ENCODE measurements at places on chromosomes 5 and 9.

- no peak for DNase-seq
These were observed 730.0 kb downstream of the MAT2B start for GRCh38 chr5:164235300-164235891.

DNA sequence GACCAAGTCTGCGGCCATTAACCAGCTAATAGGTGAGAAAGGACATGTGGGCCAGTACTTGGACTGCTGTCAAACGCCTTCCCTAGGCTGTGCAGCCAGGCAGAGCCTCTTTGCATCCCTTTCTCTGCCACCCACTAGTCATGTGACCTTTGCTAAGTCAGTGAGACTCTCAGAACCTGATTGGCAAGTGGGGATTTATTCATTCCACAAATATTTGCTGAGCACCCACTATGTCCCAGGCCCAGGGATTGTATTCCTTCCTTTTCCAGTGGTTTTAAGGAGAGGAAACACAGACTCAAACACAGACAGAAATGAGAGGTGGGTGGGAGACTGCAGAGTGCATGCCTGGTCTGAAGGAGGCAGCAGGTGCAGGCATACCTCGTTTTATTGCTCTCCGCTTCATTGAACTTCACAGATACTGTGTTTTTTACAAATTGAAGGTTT is 71.6 kb upstream of the GALNT10 start:
- DNase-seq, result no peak

DNA sequence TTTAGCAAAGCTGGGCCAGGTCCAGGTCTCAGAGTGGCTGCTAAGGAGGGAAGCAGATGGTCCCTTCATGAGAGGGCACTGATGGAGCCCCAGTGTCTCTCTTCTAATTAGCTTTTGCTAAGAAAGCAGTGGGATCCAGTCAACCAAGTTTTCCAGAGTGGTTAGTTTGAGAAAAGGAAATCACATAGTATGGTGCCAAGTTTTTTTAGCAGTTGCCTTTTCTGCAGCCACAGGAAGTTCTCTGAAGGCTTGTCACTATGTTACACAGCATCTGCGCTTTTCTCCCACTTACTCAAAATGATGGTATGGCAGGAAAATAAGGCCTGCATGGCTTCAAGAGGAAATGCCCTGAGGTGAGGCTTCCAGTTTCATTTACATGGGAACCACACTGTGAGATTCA is 331.5 kb upstream of the ZNF462 start:
- DNase-seq, result no peak

- no peak for DNase-seq
These were observed 9.0 kb upstream of the LCN1 start for GRCh38 chr9:135512241-135512603.

GRCh38 chr9:111955048-111955447 is 58.4 kb downstream of the UGCG start:
- DNase-seq, result no peak

- no peak for DNase-seq
These were observed 17.9 kb downstream of the CCDC171 start for GRCh38 chr9:15570769-15571168.

- no peak for DNase-seq
These were observed 58.1 kb upstream of the ZNF354A start for GRCh38 chr5:178788381-178789085.

GRCh38 chr5:123089914-123090660 is 1.0 kb downstream of the PRDM6 start:
- DNase-seq, result no peak

DNA sequence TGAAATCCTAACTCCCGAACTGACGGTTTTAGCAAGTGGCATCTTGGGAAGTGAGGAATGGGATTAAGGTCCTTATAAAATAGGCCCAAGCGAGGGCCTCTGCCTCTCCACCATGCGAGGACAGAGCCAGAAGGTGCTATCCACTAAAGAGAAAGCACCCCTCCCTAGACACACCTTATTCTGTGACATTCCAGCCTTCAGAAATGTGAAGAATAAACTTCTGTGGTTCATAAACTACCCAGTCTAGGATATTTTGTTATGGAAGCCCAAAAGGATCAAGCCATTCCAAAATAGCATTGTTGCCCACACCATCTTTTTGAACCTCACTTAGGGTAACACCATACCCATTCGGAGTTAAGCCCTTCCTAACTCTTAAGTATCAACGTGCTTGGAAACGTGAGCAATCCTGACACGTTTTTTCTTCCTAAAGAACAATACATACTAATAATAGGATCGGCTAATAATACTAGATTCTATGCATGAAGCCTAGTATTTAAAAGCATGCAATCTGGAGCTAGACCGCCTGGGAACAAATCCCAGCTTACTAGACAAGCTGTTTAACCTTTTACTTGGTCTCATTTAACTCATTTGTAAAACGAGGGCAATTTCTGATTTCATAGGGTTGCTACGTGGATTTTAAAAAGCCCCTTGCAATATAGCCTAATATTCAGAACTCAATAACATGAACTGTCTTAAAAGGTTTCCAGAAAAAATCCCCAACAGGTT is 1.1 kb upstream of the SMC2 start:
- no peak for DNase-seq

DNA sequence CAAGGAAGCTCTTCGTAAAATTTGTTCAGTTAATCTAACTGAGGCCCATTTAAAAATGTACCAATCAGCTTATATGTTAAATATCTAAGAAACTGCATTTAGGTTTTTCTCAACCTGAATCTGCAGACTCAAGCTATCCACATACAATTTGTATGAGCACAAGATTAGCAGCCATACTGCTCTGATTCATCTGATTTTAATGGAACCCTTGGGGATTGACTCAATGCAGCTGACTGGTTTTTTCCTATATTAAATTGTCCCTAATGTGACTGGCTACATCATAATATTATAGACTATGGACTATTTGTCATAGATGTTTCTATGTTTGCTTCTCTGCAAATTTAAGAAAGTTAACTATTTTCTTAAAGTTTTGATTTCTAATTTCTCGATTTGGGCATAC is 451.0 kb upstream of the TUSC1 start:
- DNase-seq, result no peak

GRCh38 chr5:51495672-51496071 is 112.4 kb downstream of the ISL1 start:
- no peak for DNase-seq

DNA sequence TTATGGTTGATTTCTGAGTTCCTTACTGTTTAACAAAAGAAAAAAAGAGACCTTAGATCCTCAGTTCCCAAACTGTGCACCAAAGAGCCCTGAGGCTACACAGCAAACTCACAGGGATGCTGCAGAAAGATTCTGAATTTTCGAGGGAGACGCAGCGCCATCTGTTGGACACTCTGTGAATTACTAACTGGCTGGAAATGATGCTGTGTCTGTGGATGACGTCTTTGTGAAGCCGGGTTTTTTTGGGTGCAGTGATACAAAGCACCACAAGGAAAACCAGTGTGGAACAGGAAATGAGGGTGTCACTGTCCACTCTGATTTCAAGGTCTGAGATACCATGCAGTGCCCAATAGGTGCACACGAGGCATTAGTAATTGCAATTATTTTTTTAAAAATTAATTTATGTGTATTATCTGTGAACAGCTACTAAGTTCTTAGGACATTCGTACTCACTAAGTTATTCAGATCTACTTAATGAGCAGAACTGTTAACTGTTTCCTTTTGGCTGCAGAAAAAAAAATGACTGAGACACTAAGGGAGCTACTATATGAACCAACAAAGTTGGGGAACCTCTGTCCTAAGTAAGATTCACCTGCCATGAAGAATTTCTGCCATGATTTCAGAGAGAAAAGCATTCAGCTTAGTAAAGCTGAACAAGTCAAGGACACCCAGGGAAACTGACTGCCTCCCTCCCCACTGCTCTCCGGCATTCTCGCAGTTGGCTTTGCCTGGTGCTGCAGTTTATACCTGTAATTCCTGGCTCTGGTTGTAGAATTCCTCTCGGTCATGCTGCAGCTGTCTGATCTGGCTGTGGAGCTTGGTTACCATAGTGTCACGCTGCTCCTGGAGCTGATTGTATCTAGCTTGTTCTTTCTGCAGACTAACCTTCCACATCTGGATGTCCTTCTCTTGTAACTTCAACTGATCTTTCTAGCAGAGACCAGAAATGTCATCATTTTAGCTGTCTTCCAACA is 23.4 kb downstream of the SPACA9 start:
- DNase-seq, result peak; percentile 88

- no peak for DNase-seq
These were observed 39.4 kb downstream of the APBA1 start for GRCh38 chr9:69632768-69633167.

GRCh38 chr5:149452665-149453617 is 73.8 kb upstream of the IL17B start:
- DNase-seq, result no peak

DNA sequence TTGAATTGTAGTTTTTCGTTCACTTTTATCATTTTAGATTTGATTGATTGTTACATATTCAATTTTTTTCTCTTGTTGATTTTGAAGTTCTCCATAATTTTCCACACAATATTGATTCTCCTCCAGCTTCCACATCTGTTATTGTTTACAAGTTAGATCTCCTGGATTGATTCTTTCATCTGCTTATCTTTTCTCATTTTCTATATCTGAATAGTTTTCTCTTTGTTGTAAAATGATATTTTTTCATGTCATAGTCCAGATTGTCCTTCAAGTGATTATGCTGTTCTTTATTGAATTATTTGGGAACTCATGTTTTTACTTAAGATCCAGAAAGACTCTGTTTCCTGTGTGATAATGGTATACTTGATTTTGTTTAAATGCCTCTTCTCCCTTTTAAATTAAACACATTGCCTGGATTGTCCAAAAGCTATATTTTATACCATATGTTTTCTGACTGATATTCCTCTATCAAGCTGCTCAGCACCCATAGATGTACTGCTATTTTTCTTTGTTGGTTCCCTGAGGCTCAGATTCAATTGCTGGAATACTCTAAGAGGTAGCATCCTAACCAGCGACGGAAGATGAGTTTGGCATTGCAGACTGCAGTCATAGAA is 206.6 kb upstream of the PRR16 start:
- DNase-seq, result no peak

GRCh38 chr5:172611913-172612312 is 29.1 kb upstream of the NEURL1B start:
- DNase-seq, result no peak

DNA sequence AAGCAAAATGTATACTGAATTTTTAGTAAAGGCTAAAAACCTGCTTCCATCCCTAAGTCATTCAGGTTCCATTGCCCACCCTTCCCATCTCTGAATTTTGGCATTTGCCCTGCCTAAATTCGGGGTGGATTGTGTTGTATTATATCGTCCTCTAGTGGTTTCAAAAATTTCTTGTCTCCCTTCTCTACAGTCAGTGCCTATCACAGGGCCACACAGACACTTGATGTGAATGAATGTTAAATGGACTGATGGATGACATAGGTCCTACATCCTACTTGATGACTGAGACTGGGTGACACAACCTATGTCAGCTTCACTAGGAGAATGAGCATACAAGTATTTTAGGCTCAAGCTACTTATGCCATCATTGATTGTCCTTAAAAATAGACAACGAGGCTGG is 45.6 kb upstream of the SLC30A5 start:
- DNase-seq, result no peak

DNA sequence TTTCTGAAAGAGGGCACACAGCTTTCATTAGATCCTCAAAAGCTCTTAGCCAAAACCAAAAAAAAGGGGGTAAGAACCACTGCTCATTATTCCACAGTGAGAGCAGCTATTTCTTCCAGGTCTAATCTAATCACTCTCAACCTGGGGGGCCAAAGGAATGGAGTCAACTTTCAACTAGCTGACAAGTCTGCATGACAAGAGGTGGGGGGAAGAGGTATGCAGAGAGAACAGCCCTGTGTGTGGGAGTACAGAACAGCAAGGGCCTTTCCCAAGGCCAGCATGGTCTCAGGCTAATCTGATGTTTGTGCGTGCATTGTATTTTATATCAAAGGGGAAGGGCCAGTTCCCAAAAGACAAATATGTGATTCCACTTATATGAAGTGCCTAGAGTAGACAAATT is 36.9 kb upstream of the PIP5K1B start:
- no peak for DNase-seq

DNA sequence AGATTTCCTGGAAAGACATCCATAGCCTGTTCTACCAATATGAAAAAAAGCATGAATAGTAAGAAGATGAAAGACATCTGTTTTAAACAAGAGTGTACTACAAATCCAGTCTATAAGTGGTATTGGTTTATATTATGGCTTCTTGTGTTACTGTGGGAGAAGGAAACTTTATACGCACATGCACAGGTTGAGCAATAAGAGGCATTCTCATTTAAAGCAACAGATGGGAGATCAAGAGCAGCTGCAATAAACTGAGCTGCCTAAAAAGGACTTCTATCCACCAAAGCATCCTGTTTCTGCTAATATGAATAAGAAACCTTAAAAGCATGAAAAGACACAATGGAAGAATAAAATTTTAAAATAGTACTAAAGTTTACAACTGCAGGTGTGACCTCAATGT is 8.6 kb upstream of the PCDHB1 start:
- no peak for DNase-seq

Measured in activated naive CD4-positive, alpha-beta T cell treated with anti-CD3 and anti-CD28 coated beads, Interleukin-2, amount 10 ng/mL, durations not matched to agents 7 days and 5 days (primary cell).